Foreskin keratinocyte (primary cell): ENCODE measurements at places on chromosomes 16 and 17.

DNA sequence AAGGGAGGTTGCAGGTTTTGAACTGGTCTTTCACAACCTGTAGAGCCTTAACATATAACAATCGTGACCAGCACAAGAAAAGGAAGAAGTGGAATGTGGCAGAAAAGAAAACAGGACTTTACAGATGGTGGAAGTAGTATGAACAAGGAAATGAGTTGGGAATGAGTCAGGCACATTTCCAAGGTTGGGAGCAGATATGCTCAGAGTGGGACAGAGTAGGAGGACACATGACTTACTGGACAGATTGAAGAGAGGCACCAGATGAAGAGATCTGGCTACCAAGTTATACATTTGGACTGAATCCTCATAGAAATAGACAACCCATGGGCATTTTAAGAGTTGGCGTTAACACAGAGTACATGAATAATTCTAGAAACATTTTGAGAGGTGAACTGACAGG is 95.3 kb downstream of the ZNF18 start:
- no peak for DNase-seq

GRCh38 chr17:382644-383533 is 30.3 kb upstream of the RPH3AL start:
- no peak for DNase-seq

DNA sequence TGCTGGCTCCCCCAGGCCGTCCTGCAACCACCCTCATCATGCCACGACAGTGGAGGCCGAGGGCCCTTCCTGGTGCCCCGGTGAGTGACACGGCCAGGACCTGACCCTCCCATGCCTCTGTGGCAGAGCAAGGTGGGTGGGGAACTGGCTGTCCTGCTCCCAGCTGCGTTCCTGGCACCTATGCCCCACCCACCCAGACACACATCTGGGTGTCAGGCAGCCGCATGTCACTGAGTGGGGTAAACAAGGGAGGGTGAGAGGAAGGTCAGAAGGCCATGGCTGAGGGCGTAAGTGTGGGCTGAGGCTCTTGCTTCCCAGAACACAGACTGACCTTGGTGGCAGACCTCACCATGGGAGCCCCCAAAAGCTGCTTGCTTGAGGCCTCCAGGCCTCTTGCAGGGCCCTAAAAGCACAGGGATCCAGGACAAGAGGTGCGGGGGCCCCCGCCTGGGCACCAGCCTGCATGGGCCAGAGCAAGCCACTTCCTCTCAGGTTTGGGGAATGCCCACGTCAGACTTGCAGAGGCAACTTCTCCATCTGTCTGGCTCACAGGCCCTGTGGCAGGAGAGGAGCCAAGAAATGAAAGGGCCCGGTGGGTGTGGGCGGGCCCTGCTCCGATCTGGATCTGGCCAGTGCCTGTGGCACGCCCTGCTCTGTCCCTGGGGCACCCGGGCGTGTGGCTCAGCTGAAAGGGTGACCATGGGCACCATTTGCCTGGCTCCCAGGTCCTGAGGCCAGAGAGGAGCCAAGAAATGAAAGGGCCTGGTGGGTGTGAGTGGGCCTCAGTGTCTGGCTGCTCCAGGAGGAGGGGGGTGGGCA is 3.9 kb upstream of the CCDC57 start:
- DNase-seq, result peak; percentile 76

DNA sequence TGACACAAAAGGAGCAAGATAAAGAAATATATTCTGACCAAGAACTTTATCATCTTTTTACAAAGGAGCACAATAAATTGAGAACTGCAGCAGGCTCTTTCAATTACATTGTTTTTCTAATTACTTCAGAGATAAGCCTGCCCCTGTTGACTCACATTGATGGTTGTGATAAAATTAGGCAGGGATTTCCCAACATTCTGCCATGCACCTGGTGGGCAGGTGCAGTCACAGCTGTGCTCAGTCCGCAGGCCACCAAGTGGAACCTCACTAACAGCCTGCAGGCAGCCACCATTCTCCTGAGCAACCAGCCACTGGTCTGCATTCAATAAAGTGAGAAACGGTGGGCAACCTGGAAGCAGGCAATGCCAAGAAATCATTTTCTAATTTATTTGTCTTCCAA is 5.1 kb downstream of the FANCA start:
- DNase-seq, result no peak

DNA sequence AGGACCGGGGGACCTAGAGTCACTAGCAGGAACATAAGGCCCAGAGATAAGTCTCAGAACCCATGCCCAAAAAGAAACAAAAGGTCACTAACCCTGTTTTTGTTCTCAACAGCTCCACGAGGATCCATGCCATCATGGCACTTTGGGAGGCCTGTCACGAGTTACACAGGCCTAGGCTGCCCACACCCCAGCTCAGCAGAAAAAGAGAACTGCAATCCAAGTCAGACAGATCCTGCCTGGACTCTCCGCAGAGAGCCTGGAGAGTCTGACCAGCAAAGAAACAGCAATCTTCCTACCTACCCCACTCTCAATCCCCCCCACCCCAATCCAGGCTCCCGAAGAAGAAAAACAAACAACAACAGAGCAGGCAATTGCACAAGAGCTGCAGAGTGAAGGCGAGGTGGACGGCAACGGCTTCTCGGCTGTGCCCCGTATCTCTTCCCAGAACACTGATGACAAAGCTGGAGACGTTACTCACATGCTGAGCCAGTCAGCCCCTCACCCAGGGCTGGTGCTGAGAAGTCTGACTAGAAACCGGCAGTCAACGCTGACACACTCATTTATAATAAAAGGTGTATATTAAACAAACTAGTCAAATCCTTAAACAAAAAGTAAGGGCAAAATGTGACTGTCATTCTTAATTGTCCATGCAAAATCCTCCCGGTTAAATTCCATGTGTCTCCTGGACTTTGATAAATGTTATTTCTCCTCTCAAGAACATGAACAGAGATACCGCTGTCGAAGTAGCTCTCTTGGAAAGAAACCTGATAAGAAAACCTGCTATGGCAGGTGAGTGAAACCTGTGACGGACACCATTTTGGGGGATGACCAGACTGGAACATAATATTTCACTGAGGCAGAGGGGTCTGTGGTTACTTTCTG is 89.3 kb downstream of the SMG6 start:
- no peak for DNase-seq
